ENCODE measurements at places on chromosomes 7 and 10.

DNA sequence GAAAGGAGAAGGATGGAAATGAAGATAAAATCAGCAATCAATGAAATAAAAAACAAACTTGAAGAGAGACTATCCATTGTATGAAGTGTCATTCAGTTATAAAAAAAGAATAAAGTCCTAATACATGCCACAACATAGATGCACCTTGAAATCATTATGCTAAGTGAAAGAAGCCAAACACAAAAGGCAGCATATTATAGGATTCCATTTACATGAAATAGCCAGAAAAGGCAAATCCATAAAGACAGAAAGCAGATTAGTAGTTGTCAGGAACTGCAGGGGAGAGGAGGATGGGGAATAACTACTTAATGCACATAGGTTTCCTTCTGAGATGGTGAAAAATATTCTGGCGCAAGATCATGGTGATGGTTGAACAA is 6.6 kb upstream of the PON1 start:
- no peak for DNase-seq

- DNase-seq: no peak
Observed at GRCh38 chr7:17027143-17027788, 145.5 kb upstream of the AGR3 start.

GRCh38 chr7:47724335-47724982 is 142.5 kb upstream of the TNS3 start:
- DNase-seq: no peak

DNA sequence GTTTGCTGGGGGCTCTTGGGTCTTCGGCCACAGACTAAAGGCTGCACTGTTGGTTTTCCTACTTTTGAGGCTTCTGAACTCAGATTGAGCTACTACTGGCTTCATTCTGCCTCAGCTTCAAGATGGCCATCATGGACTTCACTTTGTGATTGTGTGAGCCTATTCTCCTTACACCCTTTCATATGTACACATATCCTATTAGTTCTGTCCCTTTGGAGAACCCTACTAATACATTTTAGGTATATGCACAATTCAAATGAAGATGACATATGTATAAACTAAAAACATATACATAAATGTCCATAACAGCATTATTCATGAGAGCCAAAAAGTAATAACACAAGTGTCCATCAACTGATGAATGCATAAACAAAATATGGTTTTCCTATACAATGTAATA is 75.7 kb downstream of the GPR37 start:
- DNase-seq: no peak

- no peak for DNase-seq
Observed at GRCh38 chr10:13921941-13922340, 335.2 kb downstream of the PRPF18 start.

DNA sequence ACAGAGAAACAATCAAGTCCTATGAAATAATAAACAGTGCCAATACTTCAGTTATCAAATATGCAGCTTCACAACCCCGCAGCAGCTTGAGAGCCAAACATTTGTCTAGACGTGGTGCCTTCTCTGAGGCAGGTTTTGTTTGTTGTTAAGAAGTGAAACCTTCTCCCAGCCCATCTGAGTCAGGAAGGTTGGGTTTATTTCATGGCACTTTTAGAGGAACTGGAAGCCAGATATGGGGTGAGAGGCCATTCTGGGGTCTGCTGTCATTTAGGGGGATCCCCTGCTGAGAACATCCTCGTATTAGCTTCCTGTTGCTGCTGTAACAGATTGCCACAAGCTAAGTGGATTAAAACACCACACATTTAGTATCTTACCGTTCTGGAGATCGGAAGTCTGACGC is 113.6 kb downstream of the GRK5 start:
- no peak for DNase-seq

DNA sequence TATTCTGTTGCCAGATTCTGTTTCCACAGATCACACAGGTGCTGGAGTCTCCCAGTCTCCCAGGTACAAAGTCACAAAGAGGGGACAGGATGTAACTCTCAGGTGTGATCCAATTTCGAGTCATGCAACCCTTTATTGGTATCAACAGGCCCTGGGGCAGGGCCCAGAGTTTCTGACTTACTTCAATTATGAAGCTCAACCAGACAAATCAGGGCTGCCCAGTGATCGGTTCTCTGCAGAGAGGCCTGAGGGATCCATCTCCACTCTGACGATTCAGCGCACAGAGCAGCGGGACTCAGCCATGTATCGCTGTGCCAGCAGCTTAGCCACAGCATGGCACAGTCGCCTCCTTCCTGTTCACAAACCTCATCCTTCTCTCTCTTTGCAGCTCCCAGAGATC is 237.5 kb upstream of the PRSS1 start:
- DNase-seq: no peak

- no peak for DNase-seq
Observed at GRCh38 chr10:54063514-54063913, 737.5 kb downstream of the PCDH15 start.

- no peak for DNase-seq
Observed at GRCh38 chr10:96390460-96390864, 31.7 kb upstream of the OPALIN start.

DNA sequence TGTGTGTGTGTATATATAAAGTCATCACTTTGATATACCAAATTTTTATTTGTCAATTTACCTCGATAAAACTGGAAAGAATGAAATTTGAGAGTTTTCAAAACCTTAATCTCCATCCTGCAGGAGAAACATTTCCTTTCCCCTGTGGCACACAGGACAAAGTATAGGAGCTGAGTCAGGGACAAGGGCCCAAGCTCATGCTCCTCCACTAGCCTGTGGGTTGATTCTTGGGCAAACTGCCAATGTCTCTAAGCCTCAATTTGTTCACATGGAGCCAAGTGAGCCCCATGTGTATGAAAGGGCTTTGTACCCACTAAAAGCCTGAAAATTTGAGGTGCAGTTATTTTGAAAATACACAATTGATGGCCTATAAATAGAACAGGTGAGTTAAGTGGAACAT is 60.3 kb upstream of the IL6 start:
- DNase-seq: no peak

GRCh38 chr10:31803606-31804351 is 124.9 kb downstream of the ARHGAP12 start:
- DNase-seq: no peak

GRCh38 chr7:70744492-70744891 is 387.5 kb upstream of the GALNT17 start:
- no peak for DNase-seq

DNA sequence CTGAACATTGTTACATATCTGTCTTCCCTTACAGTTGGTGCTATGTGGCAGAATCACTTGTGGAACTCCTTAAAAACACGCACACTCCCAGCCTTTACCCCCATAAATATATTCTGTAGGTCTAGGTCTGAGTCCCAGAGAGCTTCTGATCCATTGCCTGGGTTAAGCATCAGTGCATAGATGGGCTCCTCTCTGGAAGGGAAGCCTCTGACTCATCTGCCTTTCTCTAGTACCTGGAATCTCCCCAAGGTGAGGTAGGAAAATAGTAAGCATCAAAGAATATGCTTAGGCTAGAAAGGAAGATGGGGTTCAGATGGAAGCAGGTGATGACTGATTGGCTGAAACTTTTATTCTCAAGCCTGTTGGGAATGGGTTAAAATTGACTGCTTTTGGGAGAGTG is 26.1 kb downstream of the PROSER2 start:
- no peak for DNase-seq

DNA sequence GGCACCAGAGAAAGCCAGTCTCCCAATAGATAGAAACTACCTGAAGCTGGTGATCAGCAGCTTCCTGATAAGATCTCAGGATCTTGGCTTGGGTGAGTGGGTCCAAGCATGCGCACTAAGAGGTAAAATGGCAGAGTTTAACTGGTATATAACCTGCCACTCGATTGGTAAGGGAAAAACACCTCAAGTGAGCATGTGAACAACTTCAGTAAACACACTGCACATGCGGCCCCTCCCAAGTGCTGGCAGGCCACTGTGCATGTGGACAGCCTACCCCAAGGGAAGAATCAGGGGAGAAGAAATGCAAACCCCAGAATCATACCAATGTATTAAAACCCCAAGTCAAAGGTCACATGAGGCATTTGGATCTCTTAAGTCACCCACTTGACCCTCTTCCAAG is 17.7 kb upstream of the PON1 start:
- no peak for DNase-seq

GRCh38 chr7:129765352-129765751 is 153.8 kb downstream of the NRF1 start:
- DNase-seq: no peak

DNA sequence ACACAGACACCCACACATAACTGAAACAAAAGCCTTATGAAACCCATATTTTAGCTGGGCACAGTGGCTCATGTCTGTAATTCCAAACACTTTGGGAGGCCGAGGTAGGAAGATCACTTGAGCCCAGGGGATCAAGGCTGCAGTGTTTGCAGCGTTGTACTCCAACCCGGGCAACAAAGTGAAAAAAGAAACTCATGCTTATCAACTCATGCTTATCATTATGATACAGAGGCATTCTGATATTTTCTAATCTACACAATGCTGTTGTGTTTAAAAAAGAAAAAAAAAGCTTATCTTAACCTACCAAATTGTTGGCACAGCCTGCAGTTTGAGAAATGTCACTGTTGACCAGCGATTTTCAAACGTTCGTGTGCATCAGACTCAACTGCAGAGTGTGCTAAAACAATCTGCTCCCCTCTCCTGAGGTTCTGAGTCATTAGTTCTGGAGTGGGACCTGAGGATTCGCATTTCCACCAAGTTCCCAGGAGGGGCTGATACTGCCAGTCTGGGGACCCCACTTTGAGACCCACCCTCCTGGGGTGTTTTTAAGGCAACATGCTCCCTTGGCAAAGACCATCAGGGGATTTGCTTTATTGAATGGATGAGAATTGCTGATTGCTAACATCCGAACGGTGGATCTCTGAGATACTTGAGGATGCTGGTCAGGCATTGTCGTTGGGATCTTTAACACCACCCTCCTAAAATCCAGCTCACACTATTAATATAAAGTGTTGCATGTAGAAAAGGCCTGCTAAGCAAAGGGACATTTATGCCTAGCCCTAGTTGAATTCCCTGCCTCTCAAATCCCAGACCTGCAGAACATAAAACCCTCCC is 16.2 kb downstream of the CHST3 start:
- no peak for DNase-seq

DNA sequence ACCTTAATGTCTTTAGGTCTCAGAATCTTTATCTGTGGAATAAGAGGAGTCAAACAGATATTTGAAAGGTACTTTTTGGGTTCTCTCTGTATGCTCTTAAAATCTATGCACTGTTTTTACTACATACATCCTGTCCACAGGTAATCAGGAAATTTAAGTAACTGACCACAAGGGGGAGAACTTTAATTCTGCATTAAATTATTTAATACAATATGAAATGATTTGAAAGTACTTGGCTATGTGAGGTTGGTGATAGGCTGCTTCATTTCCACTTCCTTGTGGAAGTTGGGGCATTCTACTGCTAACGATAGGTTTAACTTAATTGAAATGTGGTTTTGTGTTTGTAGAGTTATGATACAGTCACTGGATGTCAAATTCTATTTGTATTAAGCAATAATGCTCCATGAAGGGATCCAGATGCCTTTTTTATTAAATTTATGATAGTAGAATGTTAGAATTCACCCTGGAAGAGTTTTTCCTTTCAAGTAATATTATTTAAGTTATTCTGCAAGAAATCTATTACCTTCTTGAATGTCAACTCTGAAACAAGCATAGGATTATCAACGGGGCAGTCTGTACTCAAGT is 6.0 kb downstream of the TEX47 start:
- no peak for DNase-seq

GRCh38 chr7:114623146-114623545 is 208.5 kb downstream of the FOXP2 start:
- DNase-seq: no peak

DNA sequence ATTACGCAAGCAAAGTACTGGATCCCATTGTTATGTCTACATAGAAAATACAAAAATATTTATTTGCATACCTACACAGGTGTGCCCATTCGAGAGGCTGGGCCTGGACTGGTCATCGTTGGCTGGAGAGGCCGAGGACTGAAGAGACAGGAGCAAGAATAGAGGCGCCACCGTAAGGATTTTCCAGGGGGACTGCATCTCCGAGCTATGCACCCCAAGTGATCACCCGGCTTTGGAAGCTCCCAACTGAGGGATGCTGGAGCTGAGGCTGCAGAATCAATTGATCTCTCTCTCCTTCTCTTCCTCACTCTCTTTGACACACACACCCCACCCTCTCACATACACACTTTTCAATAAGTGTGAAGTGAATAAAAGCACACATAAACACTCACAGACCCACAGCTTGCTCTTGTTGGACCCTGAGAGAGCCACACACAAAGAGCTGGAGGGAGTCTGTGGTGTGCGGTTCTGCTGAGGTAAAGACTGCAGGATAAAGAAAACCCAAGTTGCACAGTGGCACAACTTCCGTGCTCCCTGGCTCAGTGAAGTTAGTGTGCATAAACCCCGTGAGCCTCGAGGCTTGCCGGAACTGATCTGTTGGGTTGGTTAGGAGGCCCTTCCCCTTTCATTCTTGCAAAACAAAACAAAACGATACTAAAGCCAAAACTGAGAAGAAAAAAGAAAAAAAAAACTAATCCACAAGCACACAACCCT is at the start of gene AOAH:
TSS of gene AOAH (minus strand) at position 544 of the 714 bp plus-strand sequence. CDS start at position 198, 346 bp downstream.
- peak; percentile 47 for DNase-seq

DNA sequence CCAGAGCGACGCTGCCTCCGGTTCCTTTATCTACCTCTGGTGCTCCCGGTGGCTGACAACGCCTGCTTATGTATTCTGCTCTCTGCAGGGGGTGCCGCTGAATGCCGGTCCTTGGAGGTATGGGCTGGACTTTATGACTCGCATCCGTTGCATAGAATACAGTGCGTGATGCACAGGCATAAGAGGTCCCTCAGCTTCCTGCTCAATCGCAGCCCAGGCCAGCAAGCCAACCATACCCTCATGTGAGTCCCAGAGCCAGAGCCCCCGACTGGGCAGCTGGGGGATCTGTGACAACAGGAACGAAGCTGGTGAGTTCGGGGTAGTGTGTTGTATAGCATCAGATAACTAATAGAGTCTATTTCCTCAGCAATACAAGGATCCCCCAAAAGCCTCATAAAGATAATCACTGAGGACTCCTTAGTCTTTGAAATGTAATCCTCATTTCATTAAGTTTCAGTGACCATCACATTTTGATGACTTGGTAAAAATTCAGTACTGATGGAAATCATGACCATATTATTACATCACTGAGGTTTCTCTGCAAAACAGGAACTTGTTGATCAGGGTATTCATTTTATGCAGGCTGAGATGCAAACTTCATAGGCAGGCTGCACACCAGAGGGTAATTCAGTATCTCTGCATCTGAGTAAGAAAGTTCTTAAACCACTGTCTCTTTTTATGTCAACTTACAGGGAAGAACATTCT is 607.8 kb downstream of the PTPRN2 start:
- no peak for DNase-seq

Data from stimulated activated CD8-positive, alpha-beta memory T cell treated with anti-CD3 and anti-CD28 coated beads, Interleukin-7, amount 100 ng/mL, for 24 hours (primary cell).